ENCODE measurements at places on chromosomes 5 and 9.

GRCh38 chr5:97142521-97143254 lies at the start of gene LIX1:
TSS of gene LIX1 (minus strand) at chr5:97142611. CDS start at chr5:97142576, 35 bp downstream.
- no peak for DNase-seq

DNA sequence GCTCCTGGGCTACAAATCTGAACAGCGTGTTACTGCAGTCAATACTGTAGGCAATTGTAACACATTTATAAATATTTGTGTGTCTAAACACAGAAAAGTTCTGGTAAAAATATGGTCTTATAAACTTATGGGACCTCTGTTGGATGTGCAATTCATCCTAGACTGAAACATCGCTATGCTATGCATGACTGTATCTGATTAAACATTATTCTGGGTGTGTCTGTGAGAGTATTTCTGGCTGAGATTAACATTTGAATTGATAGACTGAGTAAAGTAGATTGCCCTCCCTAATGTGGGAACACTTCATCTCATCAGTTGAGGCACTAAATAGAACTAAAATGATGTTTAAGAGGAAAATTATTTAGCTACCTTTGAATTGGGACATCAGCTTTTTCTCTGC lies 24.3 kb upstream of the PRDM9 start:
- DNase-seq = no peak

- no peak for DNase-seq
These were observed 6.9 kb downstream of the SELENOP start for GRCh38 chr5:42804717-42805339.

- DNase-seq = no peak
These were observed 36.0 kb upstream of the FUBP3 start for GRCh38 chr9:130543368-130543767.

GRCh38 chr5:130616161-130616560 lies 548.9 kb downstream of the HINT1 start:
- no peak for DNase-seq

DNA sequence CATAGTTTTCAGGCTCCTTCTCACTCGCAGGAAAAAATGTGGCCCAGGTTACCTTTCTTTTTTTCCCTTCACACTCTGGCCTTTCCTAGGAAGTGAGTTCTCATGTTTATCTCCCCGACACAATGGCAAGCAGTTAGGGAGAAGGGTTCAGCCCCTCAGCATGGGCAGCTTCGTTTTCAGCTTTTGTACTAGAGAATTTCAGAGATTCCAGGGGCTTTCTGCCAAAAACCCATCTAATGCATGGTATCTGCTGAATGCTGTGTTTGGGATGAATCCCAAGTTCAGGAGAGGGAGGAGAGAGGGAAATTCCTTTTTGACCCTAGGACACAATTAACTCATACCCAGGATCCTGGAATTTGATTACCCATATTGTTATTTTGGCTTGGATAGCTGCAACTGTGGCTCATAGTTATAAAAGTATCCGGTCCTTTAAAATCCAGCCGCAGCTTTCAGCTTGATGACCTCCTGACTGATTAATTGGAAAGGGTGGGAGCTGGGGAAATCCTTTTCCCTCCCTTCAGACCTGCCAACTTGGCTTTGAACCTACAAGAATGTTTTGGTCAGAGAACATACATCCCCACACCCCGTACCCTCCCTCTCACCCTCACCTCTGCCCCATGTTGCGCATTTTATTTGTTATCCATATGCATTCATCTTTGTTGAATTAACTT lies 78.4 kb downstream of the TMEM252 start:
- DNase-seq = peak; percentile 37

DNA sequence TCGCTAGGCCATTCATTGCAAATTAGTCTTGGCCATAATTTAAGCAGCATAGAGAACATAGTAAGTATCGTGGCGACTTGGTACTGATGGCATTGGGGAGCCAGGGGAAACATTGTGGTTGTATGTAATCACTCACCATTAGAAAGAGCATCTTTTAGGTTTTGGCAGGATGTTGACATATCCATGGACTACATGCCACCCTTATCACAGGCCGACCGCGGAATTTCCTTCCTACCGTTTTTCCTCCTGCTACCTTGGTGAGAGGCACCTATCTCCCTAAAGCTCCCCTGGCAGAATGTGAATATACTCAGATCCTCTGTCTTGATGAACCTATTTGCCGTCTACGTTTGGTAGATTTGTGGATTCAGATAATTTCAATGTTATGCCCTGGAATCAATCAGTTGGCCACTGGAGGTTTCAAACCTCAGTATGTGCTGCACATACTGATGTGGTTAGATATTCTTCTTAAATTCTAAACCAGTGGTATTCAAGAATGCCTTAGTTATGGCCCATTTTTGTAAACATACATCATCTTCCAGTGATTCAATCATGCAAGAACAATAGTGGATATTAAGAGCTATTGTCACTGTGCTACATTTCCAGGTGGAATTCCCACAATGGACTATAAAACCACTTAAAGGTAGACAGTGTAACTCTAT lies 271.0 kb upstream of the HAPLN1 start:
- peak; percentile 89 for DNase-seq

DNA sequence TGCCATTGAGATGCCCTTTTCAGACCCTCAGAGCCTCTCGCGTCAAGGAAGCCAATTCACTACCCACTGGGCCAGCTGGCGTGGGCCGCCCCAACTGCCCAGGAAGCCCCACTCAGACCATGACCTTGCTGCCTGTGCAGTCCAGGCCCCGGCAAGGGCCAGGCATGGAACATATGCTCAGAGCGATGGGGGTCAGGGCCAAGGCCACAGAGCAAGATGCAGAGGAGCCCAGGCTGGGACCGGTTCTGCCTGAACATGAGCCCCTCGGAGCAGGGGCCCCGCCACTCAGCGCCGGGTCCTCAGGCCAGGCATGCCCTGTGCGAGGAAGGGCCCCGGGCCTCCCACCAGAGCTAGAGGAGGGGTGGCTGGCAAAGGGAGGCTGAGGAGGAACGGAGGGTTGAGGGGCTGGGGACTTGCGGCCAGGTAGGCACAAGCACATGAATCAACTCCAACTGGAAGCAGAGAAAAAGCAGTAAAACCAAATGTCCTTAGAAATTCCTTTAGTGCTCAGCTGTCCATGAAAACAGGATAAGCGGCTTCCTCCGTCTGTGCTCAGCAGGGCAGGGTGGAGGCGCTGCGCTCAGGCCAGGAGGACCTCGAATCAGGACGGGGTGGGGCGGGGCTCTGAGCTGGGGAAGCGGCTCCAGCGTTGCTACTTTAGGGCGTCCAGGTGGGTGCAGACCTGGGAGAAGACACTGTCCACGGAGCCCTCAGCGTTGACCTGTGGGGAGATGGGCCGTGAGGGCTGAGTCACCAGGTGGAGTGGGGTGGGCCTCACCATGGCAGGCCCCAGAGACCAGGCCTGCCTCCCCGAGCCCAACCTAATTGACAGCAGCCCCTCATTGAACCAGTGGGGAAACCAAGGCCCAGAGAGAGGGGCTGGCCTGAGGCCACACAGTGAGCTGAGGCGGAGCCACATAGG lies 9.9 kb downstream of the AK1 start:
- DNase-seq = no peak

- no peak for DNase-seq
These were observed 1766.1 kb upstream of the C9orf72 start for GRCh38 chr9:29339387-29339786.

DNA sequence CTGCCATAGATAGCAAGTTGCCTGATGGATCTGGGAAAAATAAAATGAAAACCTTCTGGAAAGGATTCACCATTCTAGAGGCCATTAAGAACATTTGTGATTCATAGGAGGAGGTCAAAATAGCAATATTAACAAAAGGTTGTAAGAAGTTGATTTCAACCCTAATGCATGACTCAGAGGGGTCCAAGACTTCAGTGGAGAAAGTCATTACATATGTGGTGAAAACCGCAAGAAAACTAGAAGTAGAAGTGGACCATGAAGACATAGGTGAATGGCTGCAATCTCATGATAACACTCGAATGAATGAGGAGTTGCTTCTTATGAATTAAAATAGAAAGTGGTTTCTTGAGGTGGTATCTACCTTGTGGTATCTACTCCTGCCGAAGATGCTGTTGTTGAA lies 86.6 kb downstream of the GABRA1 start:
- no peak for DNase-seq

GRCh38 chr5:28788954-28789353 lies 1750.6 kb upstream of the CDH9 start:
- no peak for DNase-seq

DNA sequence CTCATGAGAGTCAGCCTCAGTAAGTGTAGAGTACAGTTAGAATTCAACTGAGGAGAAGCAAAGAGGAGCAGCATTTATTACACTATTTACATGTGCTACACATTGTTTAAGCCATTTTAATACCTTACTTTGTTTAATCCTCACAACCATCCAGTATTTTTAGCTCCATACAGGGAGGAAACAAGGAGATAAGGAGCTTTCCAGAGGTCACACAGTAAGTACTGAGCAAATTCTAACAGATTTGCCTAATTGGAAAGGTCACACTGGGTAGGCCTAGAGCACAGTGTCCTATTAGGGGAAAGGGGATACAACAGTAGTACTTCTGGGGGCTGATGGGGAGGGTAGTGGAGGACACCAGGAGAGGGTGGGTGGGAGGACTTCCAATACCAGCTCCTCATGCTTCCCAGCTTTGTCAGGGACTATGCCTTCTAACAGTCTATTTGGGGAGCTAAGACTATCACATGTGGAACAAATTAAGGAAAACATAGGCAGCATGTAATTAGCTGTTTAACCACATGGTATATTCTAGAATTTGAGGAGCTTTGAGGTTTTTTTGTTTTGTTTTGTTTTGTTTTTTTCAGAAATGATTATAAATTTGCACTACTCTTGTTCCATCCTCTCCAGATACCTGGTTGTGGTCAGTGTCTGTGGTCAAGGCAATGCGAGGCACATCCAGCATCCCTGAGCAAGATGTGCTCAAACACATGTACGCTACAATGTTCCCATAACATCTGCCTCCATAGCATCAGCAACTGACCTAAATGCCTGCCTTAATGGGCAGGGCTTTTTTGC lies 96.0 kb upstream of the SLC12A2 start:
- DNase-seq = no peak

DNA sequence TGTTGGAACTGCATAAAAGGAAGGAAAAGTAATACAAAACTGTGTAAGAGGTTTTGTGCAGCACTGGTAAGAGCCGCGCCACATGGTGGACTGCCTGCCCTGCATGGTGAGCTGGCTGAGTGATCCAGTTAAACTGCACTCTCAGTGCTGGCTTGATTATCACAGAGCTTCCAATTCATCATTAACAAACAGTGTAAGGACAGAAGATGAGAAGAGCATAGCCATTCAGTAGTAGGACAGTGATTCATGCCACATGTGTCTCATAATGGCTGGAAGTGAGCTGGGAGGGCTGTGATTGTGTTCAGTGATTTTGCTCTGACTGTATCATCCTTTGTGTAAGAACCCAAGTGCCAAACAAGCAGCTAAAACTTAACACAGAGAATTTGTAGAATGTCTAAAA lies 14.1 kb downstream of the ASPN start:
- peak; percentile 49 for DNase-seq
